Activated CD8-positive, alpha-beta memory T cell treated with anti-CD3 and anti-CD28 coated beads for 1 hour (primary cell): ENCODE measurements at places on chromosomes 6 and 20.

DNA sequence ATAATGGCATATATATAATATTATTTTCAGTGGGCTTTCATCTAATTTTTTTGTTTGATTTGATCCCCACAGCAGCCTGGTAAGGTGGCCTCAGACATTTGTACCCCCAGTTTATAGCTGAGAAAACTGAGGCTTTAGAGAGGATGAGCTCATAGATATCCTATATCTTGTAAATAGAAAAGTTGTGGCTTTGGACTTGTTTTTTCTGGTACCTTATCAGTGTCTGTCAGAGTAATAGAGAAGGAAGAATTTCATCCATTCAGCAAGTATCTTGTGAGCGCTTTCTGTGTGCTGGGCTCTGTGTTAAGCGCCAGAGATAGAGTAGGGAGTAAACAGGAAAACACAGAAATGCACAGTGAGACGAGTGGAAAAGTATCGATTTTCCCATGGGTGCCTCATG is 27.9 kb downstream of the TAF11 start:
- DNase-seq, result no peak

DNA sequence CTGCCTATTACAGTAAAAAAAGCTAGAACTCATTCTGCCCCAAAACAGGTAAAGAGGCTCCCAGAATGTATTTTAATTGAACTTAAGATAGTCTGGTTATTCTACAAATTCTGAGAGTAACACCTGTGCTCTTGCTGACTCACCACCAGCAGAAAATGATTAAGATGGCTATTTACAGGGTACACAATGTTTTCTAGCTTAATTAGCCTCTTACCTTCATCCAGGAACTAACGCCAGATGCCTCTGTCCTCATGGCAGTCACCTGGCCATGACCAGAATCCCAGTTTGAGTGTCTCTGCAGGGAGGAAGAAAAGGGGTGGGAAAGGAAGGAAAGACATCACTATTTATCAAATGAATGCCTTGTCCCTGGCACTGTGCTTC is 31.3 kb upstream of the PPP1R3G start:
- no peak for DNase-seq

- DNase-seq, result no peak
Observed at GRCh38 chr20:12722091-12722490, 286.7 kb upstream of the SPTLC3 start.

DNA sequence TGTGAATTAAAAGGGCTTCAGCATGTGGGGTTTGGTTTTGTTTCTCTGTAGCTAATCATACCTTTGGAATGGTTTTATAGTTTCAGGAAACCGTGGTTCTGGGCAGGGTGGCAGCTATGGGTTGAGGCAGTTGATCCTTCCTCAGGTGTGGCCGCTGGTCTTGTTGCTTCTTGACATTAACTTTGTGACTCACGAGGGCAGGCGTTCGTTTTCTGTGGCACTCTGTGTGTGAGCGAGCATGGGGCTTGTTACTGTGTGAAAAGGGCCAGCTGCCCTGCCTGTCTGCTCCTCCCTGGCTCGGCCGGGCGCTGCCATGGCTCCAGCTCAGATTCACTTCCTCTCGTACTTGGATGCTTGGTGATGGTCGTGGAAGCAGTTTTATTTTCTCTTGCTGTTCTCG is 16.2 kb downstream of the DNAJC5 start:
- DNase-seq, result no peak

DNA sequence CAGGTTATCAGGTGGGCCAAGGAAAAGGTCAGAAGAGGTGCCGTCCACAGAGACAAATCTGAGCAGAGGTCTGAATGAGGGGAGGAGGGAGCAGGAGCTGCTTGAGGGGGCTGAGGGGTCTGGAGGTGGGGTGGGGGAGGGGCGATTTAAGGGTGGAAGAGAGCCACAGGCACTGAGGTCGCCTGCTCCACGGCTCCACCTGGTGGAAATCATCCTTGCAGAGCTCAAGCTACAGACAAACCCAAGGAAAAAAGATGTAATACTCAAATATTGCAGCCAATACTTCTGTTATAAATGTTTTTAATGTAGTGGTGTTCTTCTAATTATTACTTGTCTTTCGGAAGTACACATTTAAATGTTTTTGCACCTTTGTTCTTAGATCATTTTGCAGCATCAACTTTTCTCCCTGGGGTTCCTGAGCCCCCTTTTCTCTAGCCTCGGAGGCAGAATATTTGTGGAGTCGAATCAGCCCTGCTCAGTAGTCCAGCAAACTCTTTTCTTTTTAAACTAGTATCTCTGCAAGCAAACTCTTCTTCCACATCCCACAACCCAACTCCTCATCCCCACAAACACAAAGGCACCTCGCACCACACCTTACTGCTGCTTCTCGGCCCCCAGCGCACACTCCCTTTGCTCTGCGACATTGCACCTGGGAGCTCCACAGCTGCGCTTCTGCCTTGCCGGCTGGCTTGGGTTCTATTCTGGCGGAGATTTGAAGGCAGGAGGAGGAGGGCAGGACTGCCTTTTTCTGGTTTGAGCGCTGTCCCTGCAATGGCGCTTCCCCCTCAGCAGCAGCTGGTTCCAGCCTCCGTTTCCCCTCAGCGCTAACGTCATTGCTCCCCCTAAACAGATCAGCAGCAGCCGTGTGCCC is 51.0 kb upstream of the TFAP2A start:
- DNase-seq, result no peak

DNA sequence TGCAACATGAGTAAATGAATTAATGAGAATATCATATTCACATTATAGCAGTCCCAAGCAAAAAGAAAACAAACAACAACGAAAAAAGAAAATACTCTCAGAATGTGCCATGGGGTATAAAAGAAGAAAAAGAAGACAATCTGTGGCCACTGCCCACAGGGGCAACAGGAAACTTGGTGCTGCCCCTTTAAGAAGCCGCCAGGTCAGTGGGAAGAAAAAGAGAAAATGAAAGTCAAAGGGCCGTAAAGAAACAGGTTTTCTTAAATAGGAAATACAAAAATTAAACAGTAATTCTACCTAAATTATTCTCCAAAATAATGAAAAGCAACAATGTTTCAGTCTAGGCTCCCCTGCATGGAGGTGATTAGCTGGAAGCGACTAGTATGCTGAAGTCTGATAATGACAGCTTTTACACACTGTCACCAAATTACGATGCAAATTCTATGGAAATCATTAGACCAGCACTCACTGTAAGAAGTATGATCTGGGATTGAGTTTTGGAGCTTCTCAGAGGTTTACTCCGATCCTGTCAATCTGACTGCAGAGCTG is 23.6 kb downstream of the GMDS start:
- no peak for DNase-seq

DNA sequence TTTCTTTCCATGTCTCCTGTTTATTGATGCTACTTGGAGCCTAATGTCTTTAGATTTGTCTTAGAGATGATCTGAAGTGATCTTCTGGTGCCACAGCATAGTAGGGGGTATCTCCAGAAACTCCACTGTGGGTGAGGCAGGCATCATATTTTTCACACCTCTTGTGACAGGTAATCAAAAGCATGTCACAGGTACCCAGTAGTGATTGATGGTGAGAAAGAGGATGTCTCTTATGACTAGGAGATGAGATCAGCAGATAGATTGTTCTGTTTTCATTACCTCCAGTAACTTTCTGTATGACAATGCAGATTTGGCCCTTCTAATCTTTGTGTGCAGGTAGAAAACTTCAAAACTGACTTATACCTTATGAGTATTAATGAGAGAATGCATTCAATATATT is 13.5 kb downstream of the NCOA7 start:
- no peak for DNase-seq
